ENCODE measurements at places on chromosomes 16 and 17.

DNA sequence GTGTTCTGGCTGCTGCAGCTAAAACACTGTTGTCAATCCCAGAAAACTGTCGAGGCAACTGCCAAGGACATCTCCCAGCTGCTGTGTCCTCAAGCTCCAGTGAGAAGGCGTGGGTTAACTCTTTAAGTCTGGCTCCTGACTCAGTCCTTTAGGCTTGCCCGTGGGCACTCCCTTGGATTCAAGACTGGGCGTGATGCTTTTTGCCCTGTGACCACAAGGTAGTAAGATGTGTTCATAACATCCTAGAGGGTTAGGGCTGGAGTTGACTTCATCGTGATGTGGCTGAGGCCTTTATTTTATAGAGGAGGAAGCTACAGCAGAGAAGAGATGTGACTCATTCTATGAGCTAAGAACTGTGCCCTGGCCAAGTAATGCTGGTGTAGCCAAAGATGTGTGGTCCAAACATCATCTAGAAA is 50.9 kb upstream of the TEKT3 start:
- no peak for DNase-seq

GRCh38 chr17:70050931-70051330 is 24.1 kb upstream of the KCNJ16 start:
- DNase-seq: no peak

GRCh38 chr17:58250344-58251011 is 12.1 kb downstream of the LPO start:
- DNase-seq: no peak

GRCh38 chr17:42804918-42805367 is 6.3 kb downstream of the CNTD1 start:
- DNase-seq: no peak

DNA sequence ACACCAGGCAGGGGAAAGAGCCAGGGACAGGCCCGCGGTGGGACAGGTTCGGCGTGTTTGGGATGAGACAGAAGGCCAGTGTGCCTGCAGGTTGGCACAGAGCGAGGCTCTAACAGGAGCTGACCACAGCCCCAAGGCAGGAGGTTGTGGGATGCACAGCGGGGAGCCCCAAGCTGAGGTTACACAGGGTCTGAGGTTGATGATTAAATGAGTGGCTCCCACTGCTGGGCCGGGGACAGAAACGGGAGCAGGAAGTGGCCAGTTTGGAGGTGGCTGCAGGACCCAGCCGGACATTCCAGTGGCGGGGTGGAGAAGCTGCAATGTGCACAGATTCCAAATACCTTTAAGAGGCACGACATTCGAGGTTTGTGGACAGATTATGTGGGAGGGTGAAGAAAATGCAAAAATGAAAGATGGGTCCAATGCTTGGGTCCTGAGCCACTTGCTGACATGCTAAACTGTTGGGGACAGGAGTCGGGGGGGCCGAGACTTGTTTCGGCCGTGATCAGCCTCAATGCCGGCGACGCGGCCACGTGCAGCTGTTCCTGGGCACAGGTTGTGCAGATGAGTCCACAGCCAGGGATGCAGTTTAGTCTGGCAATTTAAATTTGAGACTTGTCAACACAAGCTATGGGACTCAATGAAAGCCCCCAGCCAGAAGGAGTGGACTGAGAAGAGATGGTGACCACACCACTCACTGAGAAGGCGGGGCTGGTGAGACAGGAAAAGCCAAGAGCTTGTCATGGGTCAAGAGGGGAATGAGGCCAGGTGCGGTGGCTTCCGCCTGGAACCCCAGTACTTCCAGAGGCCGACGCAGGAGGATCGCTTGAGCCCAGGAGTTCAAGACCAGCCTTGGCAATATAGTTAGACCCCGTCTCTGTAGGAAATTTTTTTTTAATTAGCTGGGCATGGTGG is 8.7 kb downstream of the ENPP7 start:
- no peak for DNase-seq

DNA sequence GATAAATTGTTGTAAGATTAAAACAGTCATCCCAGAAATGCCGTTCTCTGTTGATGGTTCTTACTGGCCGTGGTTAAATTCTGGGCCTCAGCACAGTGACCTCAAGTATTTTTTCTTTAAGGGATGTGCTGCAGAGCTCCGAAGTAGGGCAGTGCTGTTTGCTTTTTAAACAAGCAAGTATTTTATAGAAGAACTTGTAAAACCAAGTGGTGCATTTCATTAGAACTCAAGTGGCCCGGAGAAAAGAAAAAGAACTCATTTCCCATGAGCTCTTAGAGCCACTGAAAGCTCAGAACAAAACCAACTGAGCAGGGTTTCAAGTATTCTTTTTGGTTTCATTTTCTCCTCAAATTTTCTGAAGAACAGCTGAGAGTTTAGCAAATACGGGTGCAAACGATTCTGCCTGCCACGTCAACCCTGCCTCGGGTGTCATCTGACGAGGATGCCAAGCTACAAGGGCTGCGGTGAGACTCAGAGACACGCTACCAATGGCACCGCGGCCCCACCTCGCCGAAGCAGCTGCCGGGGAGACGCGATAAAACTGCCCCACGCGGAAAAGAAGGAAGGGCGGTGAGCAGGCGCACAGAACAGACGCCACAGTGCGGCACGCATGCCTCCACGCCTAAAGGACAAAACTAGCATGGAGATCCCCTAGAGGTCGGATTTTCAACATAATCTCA is 6.3 kb downstream of the LMF1 start:
- no peak for DNase-seq

DNA sequence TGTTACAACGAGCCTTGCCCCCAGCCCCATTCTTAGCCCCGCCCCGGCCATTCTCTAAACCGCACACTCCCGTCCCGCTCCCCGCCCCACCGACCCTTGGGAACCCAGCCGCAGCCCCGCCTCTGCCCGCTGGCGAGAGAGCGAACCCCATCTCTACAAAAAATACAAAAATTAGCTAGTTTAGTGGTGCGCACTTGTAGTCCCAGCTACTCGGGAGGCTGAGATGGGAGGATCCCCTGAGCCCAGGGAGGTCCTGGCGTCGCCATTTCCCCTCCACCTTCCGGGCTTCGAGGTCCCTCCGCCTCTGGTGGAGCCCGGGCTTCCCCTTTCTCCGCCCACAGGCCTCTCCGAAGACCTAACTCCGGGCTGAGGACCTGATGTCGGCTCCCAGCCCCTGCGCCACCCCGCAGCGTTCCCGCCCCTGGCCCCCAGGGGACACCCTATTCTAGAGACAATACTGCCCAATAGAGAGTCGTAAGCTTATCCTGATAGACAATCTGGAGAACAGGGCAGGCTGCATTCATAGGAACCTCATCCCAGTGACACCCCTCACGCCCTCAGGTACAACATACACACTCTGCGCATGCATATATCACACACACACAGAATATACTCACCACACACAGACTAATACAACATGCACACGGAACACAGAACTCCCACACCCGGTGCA is 480 bp upstream of the PROCA1 start:
- DNase-seq: no peak

- DNase-seq: no peak
Measured at GRCh38 chr17:60354223-60354622, 37.7 kb downstream of the USP32 start.

- no peak for DNase-seq
Measured at GRCh38 chr16:65744401-65744800, 622.1 kb upstream of the CDH5 start.

GRCh38 chr16:71811261-71811803 is 2.7 kb upstream of the AP1G1 start:
- DNase-seq: no peak

DNA sequence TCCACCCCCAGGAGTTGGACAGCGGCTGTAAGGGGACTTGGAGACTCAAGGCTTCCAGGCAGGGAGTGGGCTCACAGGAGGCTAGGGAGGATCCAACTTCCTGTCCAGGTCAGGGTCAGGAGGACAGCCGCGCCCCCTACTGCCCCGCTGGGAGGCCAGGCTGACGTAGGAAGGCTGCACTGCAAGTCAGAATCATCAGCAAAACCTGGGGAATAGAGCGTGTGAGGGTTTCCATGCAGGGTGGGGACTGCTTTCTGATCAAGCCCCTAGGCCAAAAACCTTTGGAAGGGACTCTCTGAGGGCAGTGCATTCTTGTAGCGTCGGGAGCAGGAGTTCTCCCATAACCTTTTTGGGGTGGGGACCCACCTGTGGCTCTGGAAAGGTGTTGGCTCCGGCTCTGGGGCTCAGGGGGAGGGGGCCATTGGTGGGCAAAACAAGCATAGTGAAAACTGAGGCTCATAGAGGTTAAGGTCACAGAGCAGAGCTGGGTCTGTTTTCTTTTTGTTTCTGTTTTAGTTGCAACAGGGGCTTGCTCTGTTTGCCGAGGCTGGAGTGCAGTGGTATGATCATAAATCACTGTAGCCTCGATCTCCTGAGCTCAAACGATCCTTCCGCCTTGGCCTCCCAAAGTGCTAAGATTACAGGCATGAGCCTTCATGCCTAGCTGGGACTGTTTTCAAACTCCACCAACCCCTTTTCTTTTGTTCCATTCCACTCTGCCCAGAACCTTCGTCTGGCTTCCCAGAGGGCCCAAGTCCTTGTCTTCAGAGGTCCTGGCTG is 22.1 kb downstream of the RAI1 start:
- DNase-seq: no peak

- DNase-seq: no peak
Measured at GRCh38 chr17:56694825-56695224, 101.3 kb downstream of the NOG start.

DNA sequence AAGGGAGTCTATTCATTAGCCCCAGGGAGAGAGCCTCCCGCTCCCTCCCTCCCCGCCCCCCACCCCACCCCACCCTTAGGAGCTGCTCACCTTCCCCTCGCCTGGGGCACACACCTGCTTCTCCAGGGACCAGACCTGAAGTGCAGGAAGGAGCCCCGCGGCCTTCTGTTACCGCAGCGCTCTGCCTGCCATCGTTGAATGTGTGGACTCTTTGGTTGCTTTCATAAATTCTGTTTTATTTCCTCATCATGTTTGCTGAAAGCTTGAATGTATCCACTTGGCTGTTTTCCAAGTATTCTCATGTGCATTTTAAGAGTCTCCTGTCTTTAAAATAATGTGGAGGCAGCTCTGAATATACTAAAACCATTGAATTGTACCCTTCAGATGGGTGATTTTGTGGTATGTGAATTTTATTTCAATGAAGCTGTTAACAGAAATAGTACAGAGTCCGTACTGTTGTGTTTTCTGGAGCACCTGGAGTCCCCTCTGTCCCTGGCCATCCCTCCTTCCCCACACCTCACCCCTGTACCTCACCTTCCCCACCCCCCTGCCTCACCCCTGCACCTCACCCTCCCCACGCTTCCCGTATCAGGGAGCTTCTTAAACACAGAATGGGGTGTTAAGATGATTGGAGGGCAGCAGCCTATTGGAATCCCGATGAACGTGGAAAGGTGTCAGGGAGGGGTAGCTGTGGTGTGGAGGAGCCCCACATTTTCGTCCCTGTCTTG is 25.5 kb downstream of the RAB11FIP3 start:
- no peak for DNase-seq

DNA sequence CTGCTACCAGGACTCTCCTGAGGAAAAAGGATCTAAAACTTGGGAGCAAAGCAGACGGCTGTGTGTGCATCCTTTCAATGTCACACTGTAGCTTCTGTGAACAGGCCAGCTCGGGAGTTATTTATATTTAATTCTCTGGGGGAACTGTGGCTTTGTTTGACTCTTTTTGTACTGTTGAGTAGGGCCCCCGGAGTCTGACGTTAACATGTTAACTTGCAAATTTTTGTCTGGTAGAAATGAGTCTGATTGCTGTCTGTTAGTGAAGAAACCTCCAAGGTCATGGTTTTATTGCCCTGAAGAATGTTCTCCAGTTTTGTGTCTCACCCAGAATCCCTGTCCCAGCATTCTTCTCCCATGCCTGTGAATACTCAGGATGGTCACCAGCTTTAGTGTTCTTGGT is 14.2 kb upstream of the KCNG4 start:
- DNase-seq: no peak

- DNase-seq: no peak
Measured at GRCh38 chr16:48383009-48383876, 2.0 kb downstream of the SIAH1 start.

- no peak for DNase-seq
Measured at GRCh38 chr17:44382917-44383316, 6.5 kb downstream of the ITGA2B start.

GRCh38 chr17:64348666-64349065 is 42.0 kb downstream of the PECAM1 start:
- no peak for DNase-seq

- no peak for DNase-seq
Measured at GRCh38 chr17:34999456-34999855, 19.1 kb downstream of the LIG3 start.

GRCh38 chr17:58041161-58041560 is 34.1 kb upstream of the SRSF1 start:
- DNase-seq: no peak

- DNase-seq: no peak
Measured at GRCh38 chr17:79031996-79032875, 8.3 kb downstream of the C1QTNF1 start.

- no peak for DNase-seq
Measured at GRCh38 chr17:39711851-39712250, 12.0 kb downstream of the ERBB2 start.

GRCh38 chr16:69435977-69436820 is 11.8 kb downstream of the CYB5B start:
- no peak for DNase-seq

GRCh38 chr17:68468788-68469187 is 11.5 kb upstream of the WIPI1 start:
- DNase-seq: no peak

DNA sequence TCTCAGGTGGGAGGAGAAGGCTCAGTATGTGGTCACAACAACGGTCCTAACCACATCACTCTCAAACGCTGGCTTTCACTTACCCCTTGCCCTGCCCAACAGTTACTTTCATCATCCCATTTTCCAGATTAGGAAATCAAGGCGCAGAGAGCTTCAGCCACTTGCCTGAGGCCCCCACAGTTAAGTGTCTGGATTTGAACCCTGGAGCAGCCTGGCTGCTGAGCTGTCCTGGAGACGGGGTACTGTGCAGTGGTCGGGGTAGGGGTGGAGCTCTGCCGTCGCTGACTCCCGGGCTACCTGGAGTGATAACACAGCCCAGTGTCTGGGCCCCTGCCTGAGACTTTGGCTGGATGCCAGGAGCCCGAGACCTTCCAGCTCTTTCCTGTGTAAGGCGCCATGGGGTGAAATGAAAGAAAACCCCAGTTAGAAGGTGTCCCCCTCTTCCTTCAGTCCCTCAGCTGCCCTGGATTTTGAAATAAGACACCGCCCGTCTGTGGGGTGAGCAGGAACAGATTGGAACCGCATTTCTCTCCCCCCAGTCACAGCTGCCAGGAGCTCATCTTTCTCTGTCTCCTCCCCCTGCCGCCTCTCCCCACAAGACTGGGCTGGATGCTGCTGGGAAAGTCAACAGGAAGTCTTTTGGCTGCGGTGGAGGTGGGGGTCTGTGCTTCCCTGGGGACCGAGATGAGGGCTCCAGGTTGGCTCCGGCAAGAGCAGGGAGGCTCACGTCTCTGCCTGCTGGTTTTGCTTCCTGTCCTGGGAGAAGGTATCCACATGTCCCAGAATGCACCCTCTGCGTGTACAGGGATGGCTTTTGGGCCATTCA is 280.2 kb downstream of the SEC14L1 start:
- DNase-seq: no peak

- DNase-seq: no peak
Measured at GRCh38 chr17:7523033-7523432, 25.8 kb upstream of the TNFSF12 start.

- no peak for DNase-seq
Measured at GRCh38 chr17:38328620-38329019, 15.1 kb downstream of the GPR179 start.
